CD4-positive, alpha-beta T cell treated with Interleukin-2 at 100 ng/mL for 4 hours (primary cell): ENCODE measurements at places on chromosomes 7 and 10.

DNA sequence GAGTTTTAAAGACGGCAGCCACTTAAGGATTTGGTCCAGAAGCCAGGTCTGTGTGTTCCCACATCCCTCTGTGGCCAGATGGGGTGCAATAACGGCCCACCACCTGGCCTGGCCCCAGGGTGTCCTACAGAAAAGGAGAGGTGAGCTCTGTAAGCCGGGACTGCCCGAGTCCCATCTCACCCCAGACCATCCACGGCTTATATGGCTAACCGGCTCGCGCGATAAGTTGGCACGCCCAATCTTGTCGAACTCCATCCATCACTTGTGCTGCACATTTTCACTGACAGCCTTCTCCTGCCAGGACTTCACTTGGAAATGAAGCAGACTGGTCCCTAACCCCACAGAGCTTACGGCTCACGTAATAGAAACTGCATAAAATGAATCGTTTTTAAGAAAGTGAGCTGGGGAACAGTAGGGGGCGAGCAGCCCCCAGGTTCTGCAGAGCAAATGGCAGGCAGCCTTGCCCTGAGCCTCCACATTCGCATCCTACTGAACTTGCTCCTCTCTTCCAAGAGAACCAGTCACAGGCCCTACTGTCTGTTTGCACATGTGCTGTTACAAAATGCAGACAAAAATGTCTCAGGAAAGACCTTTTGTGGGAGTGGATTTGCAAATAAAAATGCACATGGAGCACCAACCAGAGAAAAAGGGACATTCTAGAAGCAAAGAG lies 98.2 kb downstream of the TNS3 start:
- no peak for DNase-seq

DNA sequence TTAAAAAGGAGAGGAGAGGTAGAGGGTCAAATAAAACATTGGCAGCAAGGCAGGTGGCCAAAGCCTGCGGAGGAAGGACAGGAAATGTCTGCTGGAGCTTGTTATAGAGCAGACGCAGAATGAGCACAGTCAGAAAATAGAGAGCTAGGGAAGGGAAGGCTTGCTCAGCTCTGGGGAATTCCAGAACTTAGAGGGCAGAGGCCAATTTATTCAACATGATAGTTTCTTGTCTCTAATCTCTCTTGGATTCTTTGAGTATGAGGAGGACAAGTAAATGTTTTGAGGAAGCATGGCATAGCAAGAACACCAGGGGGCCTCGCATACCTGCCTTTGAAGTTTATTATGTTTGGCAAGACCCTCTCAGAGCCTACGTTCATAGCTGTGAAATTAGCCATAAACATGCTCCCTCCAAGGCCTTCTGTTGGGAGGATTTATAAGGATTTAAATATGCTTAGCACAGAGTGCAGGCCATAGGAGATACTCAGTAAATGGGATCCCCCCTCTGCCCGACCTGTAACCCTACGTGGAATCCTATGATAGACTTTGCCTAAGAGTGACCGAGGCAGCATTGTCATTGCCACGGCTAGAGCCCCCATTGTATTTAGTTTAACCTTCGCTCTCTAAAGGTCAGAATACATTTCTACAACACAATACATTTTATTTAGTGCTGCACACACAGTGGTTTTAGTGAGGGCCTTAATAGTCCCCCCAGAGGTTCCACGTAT lies 293.9 kb downstream of the CCDC3 start:
- DNase-seq: no peak

- no peak for DNase-seq
Measured at GRCh38 chr7:81584667-81585066, 185.2 kb downstream of the HGF start.

DNA sequence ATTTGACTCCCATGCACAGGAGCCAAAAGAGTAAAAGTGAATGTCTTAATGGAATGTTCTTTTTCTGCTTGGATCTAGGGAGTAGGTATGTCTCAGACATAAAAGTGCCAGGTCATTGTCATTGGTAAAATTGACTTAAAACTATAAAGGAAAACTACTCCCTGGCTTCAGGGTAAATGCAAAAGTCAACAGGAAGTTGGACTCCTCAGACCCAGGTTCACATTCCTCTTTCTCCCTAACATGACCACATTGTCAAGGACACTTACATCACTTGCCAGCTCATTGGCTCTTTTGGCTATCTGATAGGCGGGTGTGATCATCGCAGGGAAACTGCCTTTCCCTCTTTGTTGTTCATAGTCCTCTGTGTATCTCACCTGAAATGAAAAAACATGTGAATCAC lies 13.7 kb downstream of the NRAP start:
- DNase-seq: no peak

DNA sequence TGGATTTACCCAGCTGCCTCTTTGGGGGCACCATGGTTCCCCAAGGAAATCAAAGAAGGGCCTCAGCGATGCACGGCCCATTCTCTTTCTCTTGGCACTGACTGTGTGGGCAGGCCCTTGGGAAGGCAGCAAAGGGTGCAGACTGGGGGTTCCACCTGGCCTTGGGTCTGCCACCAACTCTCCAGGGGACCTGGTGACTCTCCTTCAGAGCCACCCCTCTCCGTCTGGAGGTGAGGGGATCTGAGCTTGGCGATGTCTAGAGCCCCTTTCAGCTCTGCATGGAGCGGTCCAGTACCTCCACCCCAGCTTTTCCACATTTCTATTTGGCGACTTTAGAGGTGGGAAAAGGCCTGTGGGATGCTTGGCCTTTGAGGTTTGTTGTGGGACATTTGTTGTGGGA lies 69.1 kb downstream of the C10orf120 start:
- DNase-seq: no peak

- no peak for DNase-seq
Measured at GRCh38 chr10:3955493-3955892, 170.5 kb upstream of the KLF6 start.

- DNase-seq: no peak
Measured at GRCh38 chr7:21214657-21215056, 213.2 kb upstream of the SP4 start.

GRCh38 chr10:35487336-35488034 lies 117.7 kb upstream of the GJD4 start:
- no peak for DNase-seq

- DNase-seq: no peak
Measured at GRCh38 chr7:21318916-21319270, 109.0 kb upstream of the SP4 start.

GRCh38 chr10:30587522-30588031 lies 42.0 kb downstream of the LYZL2 start:
- no peak for DNase-seq

- DNase-seq: no peak
Measured at GRCh38 chr7:96322373-96322695, 436 bp upstream of the SLC25A13 start.

DNA sequence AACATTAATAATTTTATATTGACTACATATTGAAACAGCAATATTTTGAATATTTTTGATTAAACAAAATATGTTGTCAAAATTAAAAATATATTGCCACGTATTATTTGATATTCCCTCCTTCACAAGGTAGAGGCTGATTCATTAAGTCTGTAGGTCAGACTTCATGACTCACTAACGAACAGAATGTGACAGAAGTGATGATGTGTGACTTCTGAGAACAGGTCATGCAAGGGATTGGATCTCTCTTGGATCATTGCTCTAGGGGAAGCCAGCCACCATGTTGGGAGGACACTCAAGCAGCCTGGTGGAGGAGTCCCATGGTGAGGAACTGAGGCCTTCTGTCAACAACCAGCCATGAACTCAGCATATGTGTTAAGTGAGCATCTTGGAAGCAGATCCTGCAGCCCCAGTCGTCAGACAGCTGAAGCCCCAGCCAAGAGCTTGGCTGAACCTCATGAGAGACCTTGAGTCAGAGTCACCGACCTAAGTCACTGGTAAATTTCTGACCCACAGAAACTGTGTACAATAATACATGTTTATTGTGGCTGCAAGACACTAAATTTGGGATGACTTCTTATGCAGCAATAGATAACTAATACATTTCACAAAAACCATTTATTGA lies 66.6 kb downstream of the HTR5A start:
- no peak for DNase-seq

DNA sequence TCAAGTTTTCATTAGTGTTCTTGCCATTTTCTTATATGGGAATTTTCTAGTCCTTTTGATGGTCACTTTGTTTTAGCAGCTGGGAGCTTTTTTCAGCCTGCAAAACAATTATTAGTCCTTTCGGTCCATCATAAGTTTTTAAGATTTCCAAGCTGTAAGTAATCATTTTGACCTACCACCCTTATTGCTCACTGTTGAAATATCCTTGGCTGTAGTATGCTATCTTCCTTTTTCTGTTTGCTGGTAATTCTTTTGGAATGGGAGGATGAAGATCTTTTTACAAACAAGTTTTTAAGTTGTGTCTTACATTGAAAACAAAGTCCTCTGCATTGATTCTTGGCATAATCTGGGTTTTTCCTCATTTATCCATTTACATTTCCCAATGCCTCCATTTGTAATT lies 24.0 kb downstream of the BZW2 start:
- DNase-seq: no peak

DNA sequence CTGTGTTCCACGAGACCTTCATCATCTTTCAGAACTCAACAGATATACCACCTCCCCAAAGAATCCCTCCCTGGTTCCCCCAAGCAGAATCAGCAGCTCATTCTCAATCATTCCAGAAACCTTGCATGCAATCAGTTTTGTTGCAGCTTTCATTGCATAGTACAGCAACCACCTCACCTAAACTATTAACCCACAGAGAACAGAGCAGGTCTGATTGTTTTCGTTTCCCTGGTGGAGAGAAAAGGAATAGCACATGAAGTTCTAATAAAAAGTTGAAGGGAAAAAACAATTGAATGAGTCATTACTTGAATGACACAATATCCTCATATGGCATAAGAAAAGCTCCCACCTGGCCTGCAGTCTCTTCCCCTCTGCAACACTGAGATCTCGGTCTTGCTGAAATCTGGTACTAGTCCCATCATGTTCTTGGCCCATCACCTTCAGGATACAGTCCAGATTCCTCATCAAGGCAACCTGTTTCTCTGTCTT lies 147.1 kb upstream of the GDF10 start:
- DNase-seq: peak; percentile 13

- no peak for DNase-seq
Measured at GRCh38 chr10:121157998-121158397, 306.8 kb downstream of the WDR11 start.

GRCh38 chr7:99541212-99541611 lies 10.7 kb downstream of the FAM200A start:
- DNase-seq: no peak

GRCh38 chr7:33836797-33837355 lies 68.5 kb upstream of the BMPER start:
- no peak for DNase-seq

- DNase-seq: no peak
Measured at GRCh38 chr7:46226860-46227259, 305.8 kb upstream of the IGFBP3 start.

- no peak for DNase-seq
Measured at GRCh38 chr10:42975558-42976340, 101.1 kb upstream of the RET start.

DNA sequence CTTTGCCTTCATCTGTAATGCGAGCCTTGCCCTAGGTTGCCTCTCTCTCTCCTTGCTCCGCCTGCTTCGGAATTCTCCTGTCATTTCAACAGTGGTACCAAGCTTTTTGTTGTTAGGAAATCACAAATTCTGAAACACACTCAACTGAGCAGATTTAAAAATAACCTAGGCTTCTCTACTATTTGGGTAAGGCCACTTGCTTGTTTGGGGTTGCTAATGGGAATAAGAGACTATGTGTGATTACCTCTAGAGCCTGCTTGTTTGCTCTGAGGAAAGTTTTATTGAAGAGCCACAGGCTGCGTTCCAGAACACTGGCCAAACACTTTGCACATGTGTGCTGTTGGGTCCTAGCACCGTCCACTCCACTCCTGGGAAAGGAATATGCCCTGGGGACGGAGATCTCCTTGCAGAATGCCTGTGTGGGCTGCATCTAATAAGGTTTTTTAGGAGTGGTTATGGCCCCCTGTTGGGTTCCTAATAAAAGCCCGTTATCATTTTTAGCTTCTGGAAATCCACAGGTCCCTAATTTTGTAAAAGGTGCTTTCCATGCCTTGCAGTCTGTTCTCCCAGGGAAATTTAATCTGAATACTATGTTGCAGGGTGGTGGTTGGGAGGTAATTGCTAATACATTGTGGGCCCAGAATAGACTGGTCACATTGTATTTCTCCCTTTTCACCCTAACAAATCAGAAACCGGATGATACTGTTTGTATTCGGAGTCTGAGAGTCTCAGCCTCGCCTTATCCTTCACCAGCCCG lies 68.7 kb upstream of the KLF6 start:
- DNase-seq: no peak

- no peak for DNase-seq
Measured at GRCh38 chr10:101848408-101848807, 4.8 kb upstream of the KCNIP2 start.

DNA sequence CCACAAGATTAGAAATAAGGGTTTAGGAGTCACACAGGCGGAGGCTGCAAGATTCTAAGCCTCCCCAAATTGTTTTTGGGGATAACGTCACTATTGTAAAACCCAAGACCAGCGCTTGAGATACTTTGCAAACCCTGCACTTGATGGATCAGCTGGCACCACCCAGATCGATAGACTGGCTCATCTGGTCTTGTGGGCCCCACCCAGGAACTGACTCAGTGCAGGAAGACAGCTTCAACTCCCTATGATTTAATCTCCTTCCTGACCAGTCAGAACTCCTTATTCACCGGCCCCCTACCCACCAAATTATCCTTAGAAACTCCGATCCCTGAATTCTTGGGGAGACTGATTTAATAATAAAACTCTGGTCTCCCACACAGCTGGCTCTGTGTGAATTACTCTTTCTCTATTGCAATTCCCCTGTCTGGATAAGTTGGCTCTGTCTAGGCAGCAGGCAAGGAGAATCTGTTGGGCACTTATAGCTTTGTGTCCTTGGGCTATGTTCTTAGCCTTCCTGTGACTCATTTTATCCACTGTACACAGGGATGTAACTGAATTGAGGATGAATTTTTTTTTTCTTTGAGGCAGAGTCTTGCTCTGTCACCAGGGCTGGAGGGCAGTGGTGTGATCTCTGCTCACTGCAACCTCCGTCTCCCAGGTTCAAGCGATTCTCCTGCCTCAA lies 64.4 kb upstream of the CARD11 start:
- no peak for DNase-seq

GRCh38 chr10:70513848-70514309 lies 35.3 kb downstream of the PALD1 start:
- DNase-seq: no peak

GRCh38 chr10:4470231-4470835 lies 355.7 kb upstream of the AKR1E2 start:
- DNase-seq: no peak

DNA sequence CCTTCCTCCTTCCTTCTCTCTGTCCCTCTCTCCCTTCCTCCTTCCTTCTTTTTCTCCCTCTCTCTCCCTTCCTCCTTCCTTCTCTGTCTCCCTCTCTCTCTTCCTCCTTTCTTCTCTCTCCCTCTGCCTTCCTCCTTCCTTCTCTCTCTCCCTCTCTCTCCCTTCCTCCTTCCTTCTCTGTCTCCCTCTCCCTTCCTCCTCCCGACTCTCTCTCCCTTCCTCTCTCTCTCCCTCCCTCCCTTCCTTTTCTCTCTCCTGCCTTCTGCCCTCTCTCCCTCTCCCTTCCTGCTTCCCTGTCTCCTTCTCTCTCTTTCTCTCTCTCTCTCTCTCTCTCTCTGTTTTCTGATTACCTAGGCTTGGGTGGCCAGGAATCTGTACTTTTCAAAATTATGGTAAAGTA lies 16.6 kb upstream of the GFRA1 start:
- no peak for DNase-seq

- DNase-seq: no peak
Measured at GRCh38 chr10:103916254-103916653, 1.7 kb downstream of the STN1 start.

GRCh38 chr7:36207451-36208291 lies 54.6 kb downstream of the EEPD1 start:
- peak; percentile 53 for DNase-seq
